Stimulated activated CD4-positive, alpha-beta T cell treated with anti-CD3 and anti-CD28 coated beads, Interleukin-1b, Interleukin-23, amount 100 ng/mL, for 24 hours (primary cell): ENCODE measurements at places on chromosomes 1 and 21.

GRCh38 chr1:203323587-203323986, 18.3 kb downstream of the BTG2 start:
- DNase-seq, result no peak

GRCh38 chr1:12458571-12458970, 159.4 kb downstream of the DHRS3 start:
- no peak for DNase-seq

DNA sequence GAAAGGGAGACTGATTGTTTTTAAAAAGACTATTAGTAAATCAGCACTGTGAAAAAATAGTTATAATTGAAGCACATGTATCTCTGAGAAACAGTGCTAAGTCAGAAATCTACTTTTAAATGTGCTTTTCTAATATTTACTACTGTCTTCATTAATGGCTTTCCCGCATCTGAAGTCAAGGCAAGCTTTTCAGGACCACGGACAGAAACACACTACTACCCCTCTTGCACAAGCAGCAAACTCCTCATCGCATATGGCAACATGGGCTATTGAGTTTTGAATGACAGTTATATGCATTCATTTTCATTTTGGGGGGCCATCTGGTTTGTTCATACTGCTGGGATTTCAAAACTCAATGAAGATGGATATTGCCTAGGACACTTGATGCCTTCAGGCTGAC, 433.4 kb upstream of the CAMK1G start:
- DNase-seq, result no peak

DNA sequence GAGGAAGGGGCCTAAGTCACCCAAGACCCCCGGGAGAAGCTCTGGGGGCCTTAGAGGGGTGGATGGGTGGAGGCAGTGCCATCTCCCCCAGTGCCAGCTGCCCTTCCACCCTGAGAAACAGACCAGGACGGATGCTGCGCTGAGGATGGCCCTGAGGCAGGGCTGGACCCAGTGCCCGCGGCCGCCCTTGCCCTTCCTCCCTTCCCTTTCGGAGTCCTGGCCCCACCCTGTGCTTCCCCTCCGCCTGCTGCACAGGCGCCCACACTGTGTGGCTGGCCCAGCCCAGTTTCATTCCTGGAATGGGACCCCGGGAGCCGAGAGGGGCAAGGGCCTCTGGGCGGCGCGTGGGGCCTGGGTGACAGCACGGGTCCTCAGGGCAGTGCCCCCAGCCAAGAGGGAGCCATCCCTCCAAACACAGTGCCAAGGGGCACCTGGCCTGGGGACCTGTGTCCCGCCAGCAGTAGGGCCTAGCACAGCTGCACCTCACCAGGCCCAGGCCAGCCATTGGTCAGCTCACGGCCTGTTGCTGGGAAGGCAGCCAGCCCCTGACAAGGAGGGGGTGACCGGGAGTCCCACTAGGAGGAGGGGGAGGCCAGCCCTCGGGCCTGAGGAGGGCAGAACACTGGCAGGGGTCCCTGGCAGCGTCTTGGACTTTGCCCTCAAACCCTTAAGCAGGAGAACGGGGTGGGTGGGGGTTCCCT, 13.4 kb upstream of the SKI start:
- no peak for DNase-seq

DNA sequence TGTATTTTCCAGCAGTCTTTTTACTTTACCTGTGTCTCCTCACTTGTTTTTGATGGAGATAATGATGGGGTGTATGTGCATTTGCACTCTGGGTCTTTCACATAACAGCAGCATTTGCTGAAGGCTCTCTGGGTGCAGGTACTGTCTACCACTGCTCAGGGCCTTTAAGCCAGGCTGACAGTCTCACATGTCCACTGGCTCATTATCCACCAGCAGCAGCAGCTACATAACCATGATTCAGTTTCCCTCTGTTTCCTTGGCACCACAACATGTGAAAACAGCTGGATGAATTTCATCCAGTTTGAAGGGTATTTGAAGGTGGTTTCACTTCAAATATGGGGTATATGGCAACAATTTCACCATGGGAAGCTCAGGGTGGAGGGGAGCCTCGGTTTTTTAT, 41.2 kb upstream of the ROR1 start:
- DNase-seq, result no peak

DNA sequence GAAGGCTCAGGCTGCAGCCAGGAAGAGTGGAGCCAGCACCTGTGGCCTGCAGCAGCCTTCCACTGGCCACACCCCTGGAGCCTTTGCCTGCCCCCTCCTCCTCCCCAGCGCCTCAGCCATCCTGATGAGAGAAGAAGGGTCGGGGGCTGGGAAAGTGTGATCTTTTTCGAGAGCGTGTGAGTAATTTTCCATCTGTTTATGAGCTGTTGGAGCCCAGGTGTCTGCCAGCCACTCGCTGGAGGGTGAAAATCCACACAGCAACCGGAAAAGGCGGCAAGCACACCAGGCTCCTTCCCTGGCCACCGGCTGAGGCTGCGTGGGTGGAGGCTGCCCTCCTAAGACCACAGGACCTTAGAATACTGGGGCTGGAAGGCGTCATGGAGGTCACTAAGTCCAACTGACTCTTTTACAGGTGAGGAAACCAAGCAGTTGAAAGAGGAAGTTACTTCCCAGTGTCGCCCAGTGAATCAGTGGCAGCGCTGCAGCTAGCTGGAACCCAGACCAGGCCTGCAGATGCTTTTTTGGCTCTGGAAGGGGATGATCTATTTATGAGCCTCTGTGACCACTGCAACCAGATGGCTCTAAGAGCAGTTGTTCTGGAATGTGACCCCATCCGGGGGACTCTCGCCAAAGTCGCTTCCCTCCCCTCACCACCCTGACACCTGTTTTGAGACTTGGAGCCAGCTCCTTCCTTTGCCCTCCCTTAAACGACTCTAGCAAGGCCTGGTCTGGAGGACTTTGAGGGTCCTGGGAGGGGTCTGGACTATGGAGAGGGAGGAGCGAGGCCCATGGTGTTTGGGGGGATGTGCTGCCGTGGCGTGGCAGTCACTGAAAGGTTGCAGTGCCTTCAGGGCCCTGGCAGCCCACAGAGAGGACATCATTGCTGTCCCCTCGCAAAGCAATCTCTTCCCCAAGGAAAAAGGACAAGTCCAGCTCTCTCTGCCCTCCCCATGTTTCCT, 54.5 kb downstream of the LGR6 start:
- DNase-seq, result no peak

- no peak for DNase-seq
These were observed 1.9 kb downstream of the ETV3L start for GRCh38 chr1:157097692-157098091.

- DNase-seq, result no peak
These were observed 350.8 kb upstream of the PTBP2 start for GRCh38 chr1:96370757-96371156.

GRCh38 chr1:229848752-229849677, 218.0 kb upstream of the GALNT2 start:
- no peak for DNase-seq

DNA sequence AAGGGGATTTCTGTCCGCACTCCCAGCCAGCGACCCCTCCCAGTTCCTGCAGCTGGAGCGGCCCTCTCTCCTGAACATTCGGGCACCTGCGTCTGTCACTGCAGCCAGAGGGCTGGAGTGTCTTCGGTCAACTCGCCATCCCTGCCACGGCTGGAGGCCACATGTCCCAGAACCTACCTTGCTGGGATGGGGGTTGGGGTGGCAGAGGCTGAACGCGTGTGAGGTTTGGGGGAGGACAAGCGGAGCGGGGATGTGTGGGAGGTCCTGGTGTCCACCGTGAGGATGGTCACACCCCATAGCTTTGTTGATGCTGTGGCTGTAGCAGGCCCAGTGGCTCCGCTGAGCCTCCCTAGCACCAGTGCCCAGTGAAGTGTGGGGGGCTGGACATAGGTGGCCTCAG, 14.8 kb upstream of the C1orf174 start:
- no peak for DNase-seq

- no peak for DNase-seq
These were observed 286.7 kb downstream of the LMX1A start for GRCh38 chr1:165069829-165070228.

DNA sequence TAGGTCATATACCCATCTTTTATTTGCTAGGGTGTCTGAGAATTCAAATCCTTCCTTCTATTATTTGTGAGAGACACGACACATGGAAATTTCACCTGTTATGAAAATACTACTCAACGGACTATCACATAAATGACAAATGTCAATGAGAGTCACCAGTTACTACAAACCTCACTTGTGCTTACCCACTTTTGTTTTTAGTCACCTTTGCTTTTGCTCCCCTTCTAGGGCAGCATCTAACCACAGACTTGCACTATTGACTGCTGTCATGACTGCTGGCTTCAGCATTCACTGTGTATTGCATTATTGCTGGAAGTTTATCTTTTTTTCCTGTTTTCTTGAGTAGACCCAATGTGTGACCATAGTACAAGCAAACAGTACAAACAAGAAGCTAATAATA, 1048.0 kb downstream of the PLA2G4A start:
- no peak for DNase-seq

DNA sequence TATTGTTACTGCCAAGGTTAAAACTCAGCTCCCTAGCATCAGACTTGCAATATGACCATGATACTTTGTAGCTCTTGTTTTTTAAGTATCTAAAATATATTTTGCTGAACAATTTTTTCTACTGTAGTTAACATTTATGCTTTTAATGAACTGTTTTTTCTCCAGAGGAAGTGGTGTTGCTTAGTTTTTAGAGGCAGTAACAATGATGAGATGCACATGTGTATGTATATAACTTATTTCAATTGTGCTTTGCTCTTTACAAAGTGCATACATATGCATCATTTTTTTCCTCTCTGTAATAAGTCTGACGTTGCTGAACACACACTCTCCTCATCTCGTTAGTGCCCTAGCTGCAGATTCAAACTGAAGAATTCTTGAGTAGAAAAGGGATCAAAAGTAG, 418.8 kb downstream of the ZP4 start:
- no peak for DNase-seq

- no peak for DNase-seq
These were observed 99.6 kb downstream of the ODF2L start for GRCh38 chr1:86296305-86297205.
